ENCODE measurements at places on chromosomes 2 and 18. TPM values are rescaled to one million over a fixed set of nuclear protein-coding genes. Genes with fewer than 3 reads are reported as not detected.

Gene TMEM200C
- total RNA-seq = 0.54 TPM

GRCh38 chr18:74416124-74416523 lies 41.0 kb downstream of the DIPK1C start:
- no peak for DNase-seq

DNA sequence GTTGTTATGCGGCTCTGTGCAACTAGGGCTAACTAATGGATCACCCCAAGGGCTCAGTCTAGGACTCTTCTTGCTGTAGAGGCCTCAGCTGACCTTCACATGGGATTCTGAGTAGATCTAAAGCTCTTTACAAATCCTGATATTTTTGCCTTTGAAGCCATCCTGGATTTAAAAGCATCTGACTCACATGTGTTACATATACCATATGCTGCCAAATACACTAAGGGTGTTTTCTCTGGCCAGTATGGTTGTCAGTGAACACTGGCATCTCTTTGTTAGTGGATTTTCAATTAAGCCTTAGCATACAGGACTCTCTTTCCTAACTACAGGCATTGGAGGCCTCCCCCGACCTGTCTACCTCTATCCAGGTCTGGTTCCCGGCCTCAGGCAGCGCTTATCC lies 992.8 kb upstream of the FANCL start:
- DNase-seq = no peak

GRCh38 chr2:38745267-38745666 lies 5.9 kb downstream of the SRSF7 start:
- DNase-seq = no peak

DNA sequence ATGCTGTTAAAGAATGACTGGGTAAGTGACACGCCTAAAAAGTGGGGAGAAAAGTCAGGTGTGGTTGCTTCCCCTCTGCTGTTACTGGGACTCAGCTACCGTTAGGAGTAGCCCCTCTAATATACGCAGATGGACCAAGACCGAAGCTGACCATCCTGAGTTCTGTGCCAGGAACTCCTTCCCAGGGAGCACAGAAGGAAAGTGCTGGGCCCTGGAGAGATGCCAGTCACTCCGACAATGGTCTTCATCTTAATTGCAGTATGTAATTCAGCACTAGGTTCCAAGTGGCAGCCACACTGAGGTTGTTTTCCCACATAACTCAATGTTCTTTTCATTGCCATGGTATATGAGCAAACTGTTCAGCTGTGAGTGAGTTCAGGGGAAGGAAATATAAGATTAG lies 19.6 kb upstream of the TMEM200C start:
- no peak for DNase-seq

- no peak for DNase-seq
These were observed 73.0 kb upstream of the ARL4C start for GRCh38 chr2:234569776-234570430.

GRCh38 chr18:46061387-46061786 lies 10.7 kb downstream of the PSTPIP2 start:
- no peak for DNase-seq
